ENCODE measurements at places on chromosomes 1 and 21. TPM values are rescaled to one million over a fixed set of nuclear protein-coding genes. Genes with fewer than 3 reads are reported as not detected.

PTTG1IP gene
- 172 TPM for total RNA-seq

USP24 gene
- total RNA-seq, result 80.5 TPM

TFF2 gene
- not detected for total RNA-seq

TMEM52 gene
- 1.9 TPM for total RNA-seq

ZMYND12 gene
- 4.6 TPM for total RNA-seq

OLIG2 gene
- 5.8 TPM for total RNA-seq

TP73 gene
- total RNA-seq, result 1.5 TPM

PRKAA2 gene
- 32.7 TPM for total RNA-seq

AMY1A gene
- not detected for total RNA-seq

SYNC gene
- 15.3 TPM for total RNA-seq

SLC25A34 gene
- 3.4 TPM for total RNA-seq

POFUT2 gene
- 79.6 TPM for total RNA-seq

PAQR6 gene
- 4.6 TPM for total RNA-seq

MYBPH gene
- 4.5 TPM for total RNA-seq

URB1 gene
- 17.9 TPM for total RNA-seq

GBP5 gene
- 0.93 TPM for total RNA-seq

CR1L gene
- not detected for total RNA-seq

MAN1C1 gene
- 29.9 TPM for total RNA-seq

TNFRSF14 gene
- total RNA-seq, result 50.0 TPM

SLC5A3 gene
- total RNA-seq, result 71.9 TPM

Data from camera-type eye (tissue), 1 donor.